ENCODE measurements at places on chromosomes 5 and 9. TPM values are rescaled to one million over a fixed set of nuclear protein-coding genes. Genes with fewer than 3 reads are reported as not detected.

The TMEM232 gene
- total RNA-seq: 0.79 TPM

The IL13 gene
- not detected for total RNA-seq

The SELENOP gene
- 17.3 TPM for total RNA-seq

The GNA14 gene
- not detected for total RNA-seq

The RANBP6 gene
- 19.5 TPM for total RNA-seq

The EPB41L4B gene
- 30.3 TPM for total RNA-seq

The SLC44A1 gene
- total RNA-seq: 39.4 TPM

The NEUROG1 gene
- total RNA-seq: not detected

The PCDHGA9 gene
- 1.5 TPM for total RNA-seq

The NNT gene
- 29.7 TPM for total RNA-seq

The QRFP gene
- not detected for total RNA-seq

- DNase-seq: peak; percentile 74
These were observed 58.2 kb upstream of the GGTA1 start for GRCh38 chr9:121557581-121558447.

- no peak for DNase-seq
These were observed 14.1 kb upstream of the EXOC3 start for GRCh38 chr5:428754-429452.

GRCh38 chr5:50730336-50730735 is 63.9 kb downstream of the PARP8 start:
- no peak for DNase-seq

DNA sequence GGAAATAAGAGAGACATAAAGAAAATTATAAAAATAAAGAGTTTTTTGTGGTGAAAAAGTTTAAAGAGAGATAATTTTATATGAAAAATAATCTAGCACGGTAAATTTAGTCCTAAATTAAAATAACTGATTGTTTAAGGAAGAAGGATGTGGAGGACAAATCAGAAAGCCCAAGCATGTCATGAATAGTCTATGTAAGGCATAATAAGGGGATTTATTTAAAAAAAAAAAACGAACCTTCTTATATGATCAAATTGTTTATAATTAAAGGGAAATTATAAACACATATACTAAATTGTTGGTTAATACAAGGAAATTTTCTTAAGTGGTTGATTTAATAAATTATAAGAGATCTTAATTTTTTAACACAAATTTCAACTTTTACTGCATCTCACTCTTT is 551.8 kb upstream of the TYRP1 start:
- DNase-seq: no peak

DNA sequence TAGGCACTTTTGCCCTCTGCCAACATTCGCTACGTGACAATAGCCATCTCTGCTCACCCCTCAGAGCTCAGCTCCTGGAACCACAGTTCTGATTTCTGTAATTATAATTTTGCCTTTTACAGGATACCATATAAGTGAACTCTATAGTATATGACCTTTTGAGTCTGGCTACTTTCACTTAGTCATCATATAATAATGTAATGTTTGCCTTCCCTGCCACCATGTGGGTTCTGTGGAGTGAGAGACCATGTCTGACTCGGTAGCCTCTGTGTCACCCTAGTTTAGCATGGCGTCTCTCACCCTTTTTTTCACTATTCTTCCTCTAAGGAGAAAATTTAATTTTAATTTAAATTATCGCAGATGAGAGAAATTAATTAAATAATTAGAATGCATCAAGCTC is 28.9 kb upstream of the ZBTB43 start:
- no peak for DNase-seq

GRCh38 chr5:6859951-6860638 is 146.9 kb downstream of the TENT4A start:
- DNase-seq: no peak

DNA sequence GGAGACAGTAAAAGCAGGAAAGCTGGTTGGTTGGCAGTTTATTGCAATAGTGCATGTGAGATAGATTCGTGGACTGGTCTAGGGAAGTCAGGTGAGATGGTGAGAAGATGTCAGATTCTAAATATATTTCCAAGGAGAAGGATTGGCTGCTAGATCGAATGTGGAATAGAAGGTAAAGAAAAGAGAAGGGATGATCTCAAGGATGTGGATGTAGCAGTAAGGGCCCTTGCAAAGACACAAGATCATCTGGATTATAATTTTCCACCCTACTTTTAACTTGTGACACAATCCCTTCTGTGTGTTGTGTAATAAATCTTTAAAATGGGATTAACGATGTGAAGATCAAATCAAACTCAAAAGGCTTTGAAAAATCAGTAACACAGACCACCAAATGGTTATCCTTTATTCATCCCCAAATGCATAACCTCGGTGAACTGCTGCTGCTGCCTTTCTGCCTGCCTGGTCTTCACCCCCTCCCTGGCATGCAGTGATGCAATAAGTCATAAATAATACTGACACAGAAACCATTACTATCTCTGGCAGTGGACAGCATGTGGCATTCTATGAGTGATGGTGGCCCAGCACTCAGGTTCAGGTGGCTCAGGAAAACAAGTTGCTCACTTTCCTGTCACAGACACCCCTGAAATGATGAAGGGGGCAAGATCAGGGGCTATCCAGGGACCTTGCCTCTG is 178.4 kb downstream of the FAM114A2 start:
- DNase-seq: no peak

- no peak for DNase-seq
These were observed 7.3 kb upstream of the SMIM3 start for GRCh38 chr5:150771034-150771795.

DNA sequence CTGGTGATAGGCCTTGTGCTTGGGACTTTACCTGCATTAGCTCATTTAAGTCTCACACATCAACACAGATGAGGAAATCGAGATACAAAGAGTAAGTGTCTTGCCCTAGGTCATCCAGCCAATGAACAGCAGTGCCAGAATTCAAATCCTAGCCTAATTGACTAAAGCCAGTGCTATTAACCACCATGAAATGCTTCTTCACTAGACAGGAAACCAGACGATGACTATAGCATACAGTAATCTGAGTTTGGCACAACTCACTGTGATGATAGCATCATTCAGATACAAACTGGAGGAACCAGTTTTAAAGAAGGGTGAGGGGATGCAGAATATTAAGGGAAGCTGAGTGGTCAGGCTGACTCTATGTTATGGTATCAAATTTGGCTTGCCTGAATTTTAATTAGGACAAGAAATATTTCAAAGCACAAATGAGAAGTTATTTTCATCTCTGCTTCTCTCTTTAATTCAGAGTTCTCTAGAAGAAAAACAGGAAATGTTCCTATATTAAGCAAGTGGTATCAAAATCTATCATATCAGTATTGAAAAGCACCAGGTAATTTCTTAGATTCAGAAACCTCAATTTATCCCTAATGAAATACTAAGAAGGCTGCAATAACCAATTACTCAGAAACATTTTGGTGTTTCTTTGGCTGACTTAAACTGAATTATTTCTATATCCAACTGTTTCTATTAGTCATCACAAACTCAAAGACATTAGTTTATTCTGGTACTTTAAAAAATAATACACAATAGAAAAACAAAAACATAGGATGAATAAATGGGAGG is 147.0 kb upstream of the RASA1 start:
- peak; percentile 100 for DNase-seq

GRCh38 chr5:34459908-34460307 is 196.2 kb upstream of the RAI14 start:
- DNase-seq: no peak

DNA sequence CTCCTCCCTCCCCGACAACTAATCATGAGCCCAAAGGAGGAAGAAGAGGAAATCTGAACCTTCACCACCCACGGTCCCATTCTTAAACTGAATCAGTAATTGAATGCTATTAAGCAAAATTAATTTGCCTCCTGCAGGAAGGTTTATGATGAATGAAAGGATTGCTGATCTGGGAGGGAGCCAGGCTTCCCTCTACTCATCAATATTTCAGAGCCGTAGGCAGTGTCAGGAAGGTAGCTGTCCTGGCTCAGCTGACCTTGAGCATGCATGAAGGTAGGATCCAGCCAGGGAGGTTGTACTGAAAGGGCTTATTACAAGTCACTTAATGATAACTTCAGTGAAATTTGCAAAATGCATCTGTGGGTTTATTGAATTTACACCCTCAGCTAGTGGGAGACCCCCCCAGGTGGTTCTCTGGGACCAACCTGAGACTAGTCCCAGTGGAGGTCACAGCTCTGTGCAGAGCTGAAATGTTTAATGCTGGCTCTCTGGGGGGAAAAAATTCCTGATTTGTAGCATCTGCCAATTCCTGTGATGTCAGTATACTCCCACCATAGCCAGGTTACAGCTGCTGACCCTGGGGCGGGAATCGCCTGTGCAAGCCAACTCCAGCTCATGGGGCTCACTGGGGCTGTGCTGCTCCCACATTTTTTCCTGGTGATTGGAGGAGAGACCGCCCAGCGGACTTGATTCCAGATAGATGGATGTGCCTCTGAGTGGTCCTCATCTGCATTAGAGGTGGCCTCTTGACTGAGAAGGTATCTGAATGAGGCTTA is 47.9 kb upstream of the NCS1 start:
- no peak for DNase-seq

- DNase-seq: no peak
These were observed 28.1 kb downstream of the ARHGAP26 start for GRCh38 chr5:142798099-142798770.

GRCh38 chr5:158026304-158027031 is 167.5 kb upstream of the CLINT1 start:
- DNase-seq: no peak

DNA sequence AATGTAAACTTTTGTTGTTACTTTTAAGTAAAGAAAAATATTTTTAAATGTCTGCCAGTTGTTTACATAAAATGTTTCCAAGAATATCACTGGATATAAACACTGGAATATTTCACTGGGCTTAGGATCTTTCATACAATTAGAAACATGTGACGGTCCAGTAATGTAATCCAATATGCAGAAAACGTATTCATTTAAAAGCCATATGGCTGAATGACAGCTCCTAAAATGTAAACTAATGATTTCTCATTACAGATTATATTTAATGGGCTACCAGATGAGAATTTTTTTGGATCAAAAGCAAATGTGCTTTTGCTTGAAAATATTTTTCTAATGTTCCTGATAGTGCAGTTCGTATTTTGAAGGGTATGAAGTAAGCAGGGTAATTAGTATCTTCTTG is 124.3 kb downstream of the TTC39B start:
- DNase-seq: no peak

- DNase-seq: no peak
These were observed 35.7 kb downstream of the SLC6A3 start for GRCh38 chr5:1409381-1410110.

DNA sequence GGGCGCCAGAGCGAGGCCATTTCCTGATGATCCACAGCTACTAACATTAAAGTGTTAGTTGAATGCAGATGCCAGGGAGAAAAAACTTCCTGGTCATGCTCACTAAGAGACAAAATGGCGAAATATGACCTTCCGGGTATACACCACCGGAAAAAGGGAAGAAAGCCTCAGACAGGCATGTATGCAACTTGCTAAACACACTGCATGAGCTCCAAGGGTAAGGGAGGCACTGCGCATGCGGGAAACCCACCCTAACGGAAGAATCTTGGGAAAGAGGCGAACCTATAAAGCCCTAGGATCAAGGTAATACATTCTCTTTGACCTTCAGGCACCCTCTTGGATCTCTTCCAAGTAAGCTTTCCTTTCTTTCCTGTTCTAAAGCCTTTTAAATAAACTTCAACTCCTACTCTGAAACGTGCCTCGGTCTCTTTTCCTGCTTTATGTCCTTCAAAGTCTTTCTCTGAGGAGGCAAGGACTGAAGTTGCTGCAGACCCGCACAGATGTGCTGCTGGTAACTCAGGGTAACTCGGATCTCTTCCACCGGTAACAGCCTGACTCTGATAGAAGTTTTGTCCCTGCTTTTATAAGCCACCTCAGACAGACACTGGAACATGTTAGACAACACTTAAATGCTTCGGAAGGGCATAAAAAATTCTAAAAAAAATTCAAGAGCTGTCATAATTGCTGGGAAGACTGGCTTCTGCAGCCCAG is 64.9 kb downstream of the DTWD2 start:
- no peak for DNase-seq

DNA sequence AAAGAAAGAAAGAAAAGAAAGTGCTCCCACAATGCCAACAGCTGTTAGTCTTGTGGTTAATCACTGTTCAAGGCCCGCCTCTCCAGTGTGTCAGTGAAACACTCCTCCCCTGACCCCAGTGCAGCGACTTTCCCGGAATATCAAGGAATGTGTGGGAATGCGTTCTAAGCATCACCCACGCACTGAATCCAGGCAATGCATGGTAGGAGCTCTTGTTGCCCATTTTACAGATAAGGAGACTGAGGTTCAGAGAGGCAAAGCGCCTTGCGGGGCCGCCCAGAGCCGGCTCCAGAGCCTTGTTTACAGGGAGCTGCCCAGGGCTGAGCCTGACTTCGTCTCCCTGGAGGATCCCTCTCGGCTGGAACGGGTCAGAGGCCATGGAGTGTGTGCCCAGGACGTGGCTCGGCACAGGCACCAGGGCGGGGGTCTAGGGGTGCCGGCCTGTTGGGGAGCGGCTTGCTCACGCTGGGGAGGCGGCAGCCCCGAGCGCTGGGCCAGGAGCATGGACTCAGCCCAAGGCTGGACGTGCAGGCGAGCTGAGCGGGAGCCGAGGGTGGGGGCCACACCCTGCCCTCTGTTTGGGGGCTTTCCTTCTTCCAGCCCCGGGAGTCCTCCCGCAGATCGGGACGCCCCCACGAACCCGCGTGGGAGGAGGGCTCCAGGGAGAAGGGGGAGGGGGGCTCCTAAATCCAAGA is 823 bp downstream of the ST6GALNAC6 start:
- peak; percentile 46 for DNase-seq

DNA sequence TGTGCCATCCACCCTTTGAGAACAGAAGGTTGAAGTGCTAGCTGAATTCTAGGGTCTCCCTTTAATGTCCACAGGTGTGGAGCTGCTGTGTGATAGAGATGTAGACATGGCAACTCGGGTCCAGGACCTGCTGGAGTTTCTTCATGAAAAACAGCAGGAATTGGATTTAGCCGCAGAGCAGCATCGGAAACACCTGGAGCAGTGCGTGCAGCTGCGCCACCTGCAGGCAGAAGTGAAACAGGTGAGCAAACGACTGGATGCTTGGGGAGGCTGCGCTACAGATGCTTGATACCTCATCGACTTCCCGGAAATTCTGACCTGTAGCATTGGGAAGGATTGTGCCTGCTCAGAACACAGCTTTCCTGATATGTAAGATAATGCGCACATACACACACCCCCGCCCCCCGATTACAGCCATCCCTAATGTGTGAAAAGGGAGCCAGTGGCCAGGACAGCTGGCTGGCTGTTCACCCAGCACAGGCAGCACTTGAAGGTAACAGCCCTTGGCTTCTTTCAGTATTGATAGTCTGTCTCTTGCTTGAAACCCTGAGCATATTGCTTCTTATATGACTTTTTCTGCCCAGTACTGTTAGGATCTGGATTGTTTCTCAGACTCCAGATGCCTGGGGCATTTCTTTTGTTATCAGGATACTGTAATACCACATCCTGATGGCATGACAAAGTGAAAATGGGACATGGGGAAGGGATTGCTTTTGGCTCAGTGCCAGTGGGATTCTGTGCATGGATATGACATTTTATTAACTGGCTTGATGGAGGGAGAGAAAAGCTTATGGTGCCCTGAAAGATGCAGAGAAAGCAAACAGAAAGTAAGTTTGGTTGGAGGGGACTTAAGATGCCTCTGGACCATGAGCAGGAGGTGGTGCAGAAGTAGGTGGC is 216.8 kb upstream of the OTULINL start:
- peak; percentile 37 for DNase-seq

- DNase-seq: peak; percentile 82
These were observed 46.7 kb downstream of the GARNL3 start for GRCh38 chr9:127311239-127311741.

All from bronchial epithelial cell (primary cell).